ENCODE measurements at places on chromosomes 7 and 10.

DNA sequence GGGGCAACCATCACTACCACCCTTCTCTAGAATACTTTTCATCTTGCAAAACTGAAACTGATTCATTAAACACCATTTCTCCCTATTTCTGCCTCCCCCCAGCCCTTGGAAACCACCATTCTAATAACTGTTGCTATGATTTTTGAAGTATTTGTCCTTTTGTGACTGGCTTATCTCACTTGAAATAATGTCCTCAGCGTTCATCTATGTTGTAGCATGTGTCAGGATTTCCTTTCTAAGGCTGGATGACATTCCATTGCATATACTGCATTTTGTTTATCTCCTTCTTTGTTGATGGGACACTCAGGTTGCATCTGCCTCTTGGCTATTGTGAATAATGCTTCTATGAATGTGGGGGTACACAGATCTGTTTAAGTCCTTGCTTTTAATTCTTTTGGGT is 327.6 kb upstream of the ZNF32 start:
- DNase-seq = no peak

GRCh38 chr7:29194594-29195427 is at the start of gene CHN2:
Gene CHN2, plus strand, starts transcription at chr7:29194775.
- DNase-seq = peak; percentile 75

DNA sequence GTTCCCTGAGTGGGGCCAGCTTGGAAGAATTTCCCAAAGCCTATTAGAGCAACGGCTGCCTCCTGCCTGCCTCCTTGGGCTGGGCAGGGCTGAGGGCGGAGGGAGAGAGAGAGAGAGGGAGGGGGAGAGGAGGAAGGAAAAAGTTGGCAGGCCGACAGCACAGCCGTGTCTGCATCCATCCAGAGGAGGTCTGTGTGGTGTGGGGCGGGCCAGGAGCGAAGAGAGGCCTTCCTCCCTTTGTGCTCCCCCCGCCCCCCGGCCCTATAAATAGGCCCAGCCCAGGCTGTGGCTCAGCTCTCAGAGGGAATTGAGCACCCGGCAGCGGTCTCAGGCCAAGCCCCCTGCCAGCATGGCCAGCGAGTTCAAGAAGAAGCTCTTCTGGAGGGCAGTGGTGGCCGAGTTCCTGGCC is at the start of gene AQP1:
TSS of gene AQP1 (plus strand) at position 293 of the 409 bp plus-strand sequence. CDS start at position 350, 57 bp downstream.
- no peak for DNase-seq

DNA sequence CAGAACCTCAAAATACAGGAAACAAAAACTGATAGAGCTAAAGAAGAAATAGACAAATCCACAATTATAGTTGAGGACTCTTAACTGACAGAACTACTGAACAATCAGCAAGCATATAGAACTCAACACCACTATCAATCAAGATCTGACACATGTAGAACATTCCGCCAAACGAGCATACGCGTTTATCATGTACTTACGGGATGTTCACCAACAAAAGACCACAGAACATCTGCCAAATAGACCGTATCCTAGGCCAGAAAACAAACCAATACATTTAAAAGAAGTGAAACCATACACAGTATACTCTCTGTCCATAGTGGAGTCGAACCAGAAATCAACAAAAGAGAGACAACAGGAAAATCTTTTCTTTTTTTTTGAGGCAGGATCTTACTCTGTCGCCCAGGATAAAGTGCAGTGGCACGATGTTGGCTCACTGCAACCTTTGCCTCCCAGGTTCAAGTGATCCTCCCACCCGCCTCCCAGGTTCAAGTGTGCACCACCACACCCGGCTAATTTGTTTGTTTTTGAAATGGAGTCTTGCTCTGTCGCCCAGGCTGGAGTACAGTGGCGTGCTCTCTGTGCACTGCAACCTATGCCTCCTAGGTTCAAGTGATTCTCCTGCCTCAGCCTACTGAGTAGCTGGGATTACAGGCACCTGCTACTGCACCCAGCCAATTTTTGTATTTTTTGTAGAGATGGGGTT is 5.1 kb downstream of the GNA12 start:
- DNase-seq = no peak

DNA sequence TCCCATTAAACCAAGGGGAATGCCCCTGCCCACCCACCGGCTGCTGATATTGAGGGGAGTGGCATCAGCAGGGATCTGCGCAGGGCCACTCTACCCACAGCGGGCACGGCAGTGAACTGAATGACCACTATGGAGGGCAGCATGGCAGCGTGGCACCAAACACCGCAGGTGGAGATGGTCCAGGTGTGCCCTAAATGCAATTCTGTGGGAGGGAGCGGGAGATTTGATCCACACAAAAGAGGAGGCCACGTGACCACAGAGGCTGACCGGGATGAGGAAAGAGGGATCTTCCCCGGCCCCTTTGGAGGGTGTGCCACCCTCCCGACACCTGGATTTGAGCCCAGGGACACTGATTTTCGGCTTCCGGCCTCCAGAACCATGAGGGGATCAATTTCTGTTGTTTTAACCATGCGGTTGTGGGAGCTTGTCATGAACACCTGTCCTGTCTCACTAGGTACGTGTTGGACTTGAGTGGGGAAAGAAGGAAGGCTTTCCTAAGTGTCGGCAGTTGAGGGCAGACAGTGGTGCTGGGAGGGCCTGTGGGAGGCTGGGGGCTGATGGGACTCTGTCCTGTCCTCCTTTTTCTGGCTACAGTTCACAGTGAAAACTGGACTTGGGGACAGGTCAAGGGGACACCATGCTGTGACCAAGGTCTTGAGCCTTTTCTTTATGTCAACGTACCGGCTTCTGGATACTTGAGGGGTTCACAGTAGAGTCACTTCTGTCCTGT is 66.1 kb downstream of the CFAP46 start:
- peak; percentile 5 for DNase-seq

GRCh38 chr7:9945857-9946256 is 1027.8 kb upstream of the PHF14 start:
- DNase-seq = no peak

DNA sequence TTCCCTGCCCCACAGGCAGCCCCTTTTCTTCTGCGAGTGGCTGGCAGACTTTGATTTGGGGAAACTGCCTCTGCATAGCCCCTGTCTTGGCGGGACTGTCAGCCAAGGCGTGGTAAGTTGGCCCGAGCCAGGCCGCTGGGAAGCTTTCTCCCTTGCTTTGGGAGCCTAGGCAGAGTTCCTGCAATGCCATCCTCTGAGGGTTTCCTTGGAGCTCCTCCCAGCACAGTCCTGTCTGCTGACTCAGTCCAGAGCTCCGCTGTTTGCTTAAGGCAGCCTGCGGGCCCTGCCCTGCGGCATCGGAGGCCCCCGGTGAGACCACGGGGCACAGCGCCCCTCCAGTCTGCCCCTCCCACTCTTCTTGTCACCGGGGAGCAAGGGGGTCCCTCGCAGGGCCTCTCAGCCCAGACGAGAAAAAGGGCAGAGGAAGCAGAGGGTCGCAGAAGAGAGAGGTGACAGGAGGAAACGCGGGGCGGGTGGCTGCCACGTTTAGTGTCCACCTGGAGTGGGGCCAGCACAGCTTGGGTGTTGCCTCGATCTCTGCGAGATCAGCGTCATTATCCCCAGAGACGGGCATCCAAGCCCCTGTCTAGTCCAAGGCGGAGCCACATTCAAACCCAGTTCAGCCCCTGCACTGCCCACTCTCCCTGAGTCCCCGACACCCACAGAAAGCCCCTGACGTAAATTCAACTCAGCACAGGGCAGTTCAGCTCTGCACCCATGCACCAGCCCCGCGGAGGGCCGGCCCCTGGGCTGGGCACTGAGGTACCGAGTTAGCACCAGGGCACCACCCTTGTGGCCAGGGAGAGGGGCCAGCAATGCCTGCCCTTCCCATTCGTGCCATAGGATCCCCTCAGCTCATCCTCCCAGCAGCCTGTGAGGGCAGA is 59.0 kb upstream of the CHST15 start:
- no peak for DNase-seq

DNA sequence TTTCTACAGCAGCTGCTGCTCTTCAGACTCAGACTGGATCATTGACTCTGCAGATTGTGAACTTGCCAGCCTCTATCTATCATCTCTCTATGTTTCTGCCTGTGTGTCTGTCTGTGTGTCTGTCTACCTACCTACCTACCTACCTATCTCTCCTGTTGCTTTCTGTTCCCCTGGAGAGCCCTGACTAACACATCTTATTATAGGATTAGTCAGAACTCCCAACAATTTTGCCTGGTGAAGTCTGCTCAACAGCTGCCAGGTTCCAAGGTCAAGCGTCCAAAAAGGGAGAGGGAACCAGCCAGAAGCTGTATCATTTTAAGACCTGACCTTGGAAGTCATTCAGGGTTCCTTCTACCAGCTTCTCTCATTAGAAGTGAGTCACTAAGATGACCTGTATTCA is 579.0 kb upstream of the DPP6 start:
- DNase-seq = no peak

- peak; percentile 50 for DNase-seq
These were observed 177.0 kb downstream of the SND1 start for GRCh38 chr7:127828843-127829500.

DNA sequence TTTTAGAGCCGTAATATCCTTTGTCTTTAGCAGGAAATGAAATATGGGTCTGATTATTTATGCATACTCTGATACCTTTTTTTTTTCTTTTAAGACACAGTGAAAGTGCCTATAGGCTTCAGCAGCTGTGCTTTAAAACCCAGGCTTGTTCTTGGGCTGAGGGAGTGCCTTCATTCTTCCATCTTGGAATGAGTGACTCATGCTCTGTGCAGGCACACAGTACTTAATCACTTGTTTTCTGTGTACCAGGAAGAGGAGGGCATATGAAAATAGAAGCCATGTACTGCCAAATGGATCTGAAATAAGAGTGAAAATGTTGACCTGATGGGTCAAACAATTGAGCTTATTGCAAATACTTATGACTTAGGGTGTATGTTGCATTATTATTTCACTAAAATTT is 12.0 kb downstream of the INPP5F start:
- DNase-seq = no peak

DNA sequence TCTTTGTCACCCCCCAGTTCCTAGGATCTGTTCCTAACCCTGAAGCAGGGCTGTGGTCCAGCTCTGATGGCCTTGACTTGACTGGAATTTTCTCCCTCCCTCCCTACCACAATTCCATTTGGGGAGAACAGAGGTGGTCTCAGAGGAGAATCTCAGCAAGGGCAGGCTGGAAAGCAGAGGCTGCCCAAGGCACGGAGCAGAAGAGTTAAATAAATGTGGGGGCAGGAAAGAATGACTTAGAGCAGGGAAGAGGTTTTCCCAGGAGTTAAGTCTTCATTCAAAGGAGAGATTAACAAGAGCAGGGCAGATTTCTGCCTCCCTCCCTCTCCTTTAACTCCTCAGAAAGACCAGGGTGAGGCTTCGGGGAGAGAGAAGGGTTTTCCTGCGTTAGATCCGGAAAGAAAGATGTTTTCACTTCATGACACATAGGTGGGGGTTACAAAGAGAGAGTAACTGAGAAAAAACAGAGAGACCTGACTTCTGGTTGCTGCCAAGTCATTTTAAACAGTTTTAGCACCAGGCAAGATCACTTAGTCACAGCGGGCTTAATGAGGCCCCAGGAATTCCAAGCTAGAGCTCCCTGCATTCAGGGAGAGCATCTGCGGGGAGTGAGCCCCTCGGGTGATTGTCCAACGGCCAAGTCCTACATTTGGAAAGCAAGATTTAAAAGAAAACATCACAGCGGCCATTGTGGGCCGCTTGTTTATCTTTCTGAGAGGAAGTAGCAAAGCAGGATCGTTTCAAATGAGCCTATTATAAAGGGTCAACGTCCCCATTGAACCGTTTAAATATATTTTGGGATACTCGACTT is 78.7 kb downstream of the ARHGAP22 start:
- DNase-seq = no peak

DNA sequence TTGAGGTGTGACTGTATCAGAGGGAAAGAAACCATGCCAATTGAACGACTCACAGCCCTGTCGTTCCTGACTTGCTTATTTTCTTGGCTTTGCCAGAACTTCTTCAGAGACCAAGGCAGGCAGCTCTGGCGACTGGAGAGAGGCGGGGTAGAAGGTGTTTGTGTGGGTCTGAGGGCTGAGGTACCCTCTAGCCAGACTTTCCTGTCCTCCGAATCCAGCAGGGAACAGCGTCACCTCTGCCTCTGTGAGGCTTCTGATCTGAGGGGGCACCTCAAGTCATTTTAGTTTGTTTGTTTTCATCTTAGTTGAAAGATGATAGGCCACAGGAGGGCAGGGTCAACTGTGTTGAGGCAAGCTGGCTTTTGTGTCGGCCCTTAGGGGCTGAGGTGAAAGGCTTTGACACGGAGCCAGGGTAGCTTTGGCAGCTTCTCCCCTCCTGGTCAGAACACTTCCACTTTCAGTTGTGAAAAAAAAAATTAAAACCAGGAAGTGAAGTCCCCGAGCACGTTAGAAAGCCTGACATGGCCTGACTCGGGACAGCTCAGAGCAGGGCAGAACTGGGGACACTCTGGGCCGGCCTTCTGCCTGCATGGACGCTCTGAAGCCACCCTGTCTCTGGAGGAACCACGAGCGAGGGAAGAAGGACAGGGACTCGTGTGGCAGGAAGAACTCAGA is 1.9 kb downstream of the ACSL5 start:
- DNase-seq = no peak

GRCh38 chr10:21521751-21522533 is 3.5 kb downstream of the SKIDA1 start:
- no peak for DNase-seq

DNA sequence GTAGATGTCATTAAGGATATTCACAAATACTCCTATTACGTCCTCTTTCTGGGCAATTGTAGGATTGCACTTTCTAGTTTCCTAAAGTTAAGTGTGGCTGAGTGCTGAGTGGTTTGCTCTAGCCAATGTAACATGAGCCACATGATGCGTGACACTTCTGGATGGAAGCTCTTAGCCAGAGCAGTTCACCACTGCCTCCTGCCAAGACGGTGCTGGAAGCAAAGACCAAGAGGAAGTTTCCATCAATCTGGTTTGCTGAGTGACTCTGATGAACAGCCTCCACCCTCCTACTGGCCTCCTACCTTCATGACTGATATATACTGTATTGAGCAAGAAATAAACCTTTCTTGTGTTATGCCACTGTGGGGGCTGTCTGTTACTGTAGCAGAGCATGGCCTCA is 318.1 kb downstream of the KCNMA1 start:
- no peak for DNase-seq

DNA sequence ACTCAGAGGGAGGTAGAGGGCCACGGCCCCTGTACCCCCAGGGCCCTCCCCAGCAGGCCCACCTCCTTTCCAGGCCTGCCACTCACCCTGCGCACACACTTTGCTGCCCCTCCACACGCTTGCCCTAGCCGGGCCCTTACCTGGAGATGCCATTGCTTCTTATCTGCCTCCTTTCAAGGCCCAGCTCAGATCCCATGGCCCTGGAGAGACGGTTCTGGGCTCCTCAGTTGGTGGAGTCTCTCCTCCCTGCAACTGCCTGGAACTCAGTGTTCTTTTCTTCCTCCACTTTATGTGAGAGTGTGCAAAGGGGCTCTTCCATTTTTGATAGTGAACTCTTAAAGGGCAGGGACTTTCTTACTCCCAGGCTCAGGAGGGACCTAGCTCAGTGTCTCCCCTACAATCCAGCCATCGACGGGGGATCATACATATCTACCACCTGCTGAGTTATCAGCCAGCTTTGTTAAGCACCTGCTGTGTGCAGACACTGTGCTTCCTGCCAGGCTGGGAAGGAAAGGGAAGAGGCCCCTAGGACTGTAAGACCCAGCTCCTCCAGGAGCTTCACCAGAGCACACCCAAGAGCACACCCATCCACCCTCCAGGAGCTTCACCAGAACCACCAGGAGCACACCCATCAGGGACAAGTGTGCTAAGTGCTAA is 89.3 kb upstream of the MACROH2A2 start:
- no peak for DNase-seq

GRCh38 chr10:29969255-29970011 is 90.0 kb downstream of the JCAD start:
- no peak for DNase-seq

- DNase-seq = peak; percentile 65
These were observed 1.3 kb downstream of the CYTH3 start for GRCh38 chr7:6271060-6271658.

GRCh38 chr7:51647486-51647885 is 330.9 kb upstream of the COBL start:
- peak; percentile 67 for DNase-seq

All from D341Med (cell line).